ENCODE measurements at places on chromosomes 16 and 17.

- no peak for DNase-seq
Observed at GRCh38 chr16:24322106-24322505, 66.0 kb downstream of the CACNG3 start.

GRCh38 chr17:39098588-39098987 is 52.8 kb downstream of the PLXDC1 start:
- DNase-seq, result no peak

DNA sequence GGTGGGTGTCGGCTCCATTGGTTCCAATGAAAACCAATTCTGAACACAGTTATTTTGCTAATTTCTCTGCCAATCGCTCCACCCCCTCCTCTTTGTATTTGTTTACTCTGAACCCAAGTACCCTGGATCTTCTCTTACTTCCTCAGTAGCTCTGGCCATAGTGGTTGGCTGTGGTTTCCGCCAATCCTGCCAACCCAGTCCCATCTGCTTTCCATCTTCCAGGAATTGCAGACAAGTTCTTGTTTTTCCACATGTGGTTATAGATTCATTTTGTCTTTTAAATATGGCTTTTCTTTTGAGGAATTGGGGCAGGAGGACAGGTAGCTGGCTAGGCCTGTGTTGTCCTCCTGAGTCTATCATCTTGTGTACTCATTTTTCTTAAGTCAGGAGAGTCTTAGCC is 92.0 kb downstream of the CYLD start:
- no peak for DNase-seq

GRCh38 chr17:57866723-57867122 is 16.9 kb upstream of the MRPS23 start:
- DNase-seq, result no peak

- DNase-seq, result no peak
Observed at GRCh38 chr17:18963126-18964017, 11.4 kb downstream of the SLC5A10 start.
